ENCODE measurements at places on chromosomes 7 and 10. TPM values are rescaled to one million over a fixed set of nuclear protein-coding genes. Genes with fewer than 3 reads are reported as not detected.

The PCDH15 gene
- polyA plus RNA-seq: not detected

DNA sequence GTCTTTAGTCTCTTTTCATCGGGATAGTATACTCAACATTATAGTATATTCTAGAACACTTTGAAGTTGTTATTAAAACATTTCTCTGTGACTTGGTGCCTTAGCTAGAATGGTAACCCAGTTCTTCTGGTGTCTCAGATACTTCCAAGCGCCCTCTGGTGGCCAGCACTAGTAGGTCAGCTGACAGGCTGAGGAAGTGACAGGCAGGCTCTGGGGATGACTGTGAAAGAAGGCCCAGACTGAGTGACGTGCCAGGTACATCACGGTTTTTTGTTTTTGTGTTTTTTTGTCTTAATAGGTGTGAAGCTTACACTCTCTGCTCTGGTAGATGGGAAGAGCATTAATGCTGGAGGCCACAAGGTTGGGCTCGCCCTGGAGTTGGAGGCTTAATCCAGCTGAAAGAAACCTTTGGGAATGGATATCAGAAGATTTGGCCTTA lies 5.1 kb downstream of the COMTD1 start:
- no peak for DNase-seq

The CARD11 gene
- 4.1 TPM for polyA plus RNA-seq

DNA sequence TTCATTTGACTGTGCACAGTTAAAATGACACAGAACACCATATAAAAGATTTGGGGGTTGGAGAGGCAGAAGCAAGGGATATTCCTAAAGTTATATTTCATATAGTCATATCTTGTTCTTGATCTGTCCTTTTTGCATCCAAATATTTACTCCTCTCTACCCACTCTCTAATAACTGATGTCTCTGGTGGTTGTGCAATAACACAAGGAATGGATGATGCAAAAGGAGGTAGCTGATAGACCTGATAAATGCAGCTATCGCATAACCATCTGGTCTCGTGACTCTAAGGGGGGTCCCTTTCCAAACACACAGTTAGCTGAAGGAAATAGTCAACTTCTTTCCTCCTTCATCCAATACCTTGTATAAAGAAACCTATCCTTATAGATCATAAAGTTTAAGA lies 123.1 kb downstream of the POLR1F start:
- DNase-seq: no peak

The PAPOLB gene
- not detected for polyA plus RNA-seq

DNA sequence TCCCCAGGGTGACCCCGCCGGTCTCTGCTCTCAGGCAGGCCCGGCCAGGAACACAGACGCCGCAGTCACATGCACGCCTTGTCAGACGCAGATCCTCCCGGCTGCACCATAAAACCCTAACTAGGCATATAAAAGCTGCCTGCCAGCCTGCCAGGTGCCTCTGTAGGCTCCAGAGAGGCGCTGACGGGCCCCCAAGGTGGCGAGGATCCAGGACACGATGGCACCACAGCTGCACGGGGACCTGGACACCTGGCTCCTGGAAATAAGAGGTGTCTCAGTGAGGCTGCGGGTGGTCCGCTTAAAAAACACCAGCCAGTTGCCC lies 21.9 kb upstream of the GDF10 start:
- no peak for DNase-seq

DNA sequence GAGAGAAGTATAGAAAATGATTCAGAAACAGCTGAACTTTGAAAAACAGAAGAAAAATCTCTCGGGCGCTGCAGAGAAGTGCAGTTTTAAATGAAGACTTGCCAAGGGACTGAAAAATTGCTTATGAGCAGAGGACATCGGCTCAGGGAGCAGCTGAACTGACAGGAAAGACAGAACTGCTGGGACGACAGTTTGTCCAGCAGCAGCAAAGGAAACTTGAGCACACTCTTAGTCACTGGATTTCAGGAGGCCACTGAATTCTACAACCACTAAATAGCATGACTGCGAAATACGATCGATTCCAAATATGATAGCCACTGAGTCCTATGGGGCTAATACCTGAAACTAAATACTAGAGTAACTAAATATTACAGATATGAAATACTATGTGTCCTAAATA lies 43.0 kb downstream of the LEP start:
- no peak for DNase-seq

Data from keratinocyte (primary cell).